ENCODE measurements at places on chromosomes 4 and X. TPM values are rescaled to one million over a fixed set of nuclear protein-coding genes. Genes with fewer than 3 reads are reported as not detected.

EDA2R gene
- total RNA-seq = 2.5 TPM

DNA sequence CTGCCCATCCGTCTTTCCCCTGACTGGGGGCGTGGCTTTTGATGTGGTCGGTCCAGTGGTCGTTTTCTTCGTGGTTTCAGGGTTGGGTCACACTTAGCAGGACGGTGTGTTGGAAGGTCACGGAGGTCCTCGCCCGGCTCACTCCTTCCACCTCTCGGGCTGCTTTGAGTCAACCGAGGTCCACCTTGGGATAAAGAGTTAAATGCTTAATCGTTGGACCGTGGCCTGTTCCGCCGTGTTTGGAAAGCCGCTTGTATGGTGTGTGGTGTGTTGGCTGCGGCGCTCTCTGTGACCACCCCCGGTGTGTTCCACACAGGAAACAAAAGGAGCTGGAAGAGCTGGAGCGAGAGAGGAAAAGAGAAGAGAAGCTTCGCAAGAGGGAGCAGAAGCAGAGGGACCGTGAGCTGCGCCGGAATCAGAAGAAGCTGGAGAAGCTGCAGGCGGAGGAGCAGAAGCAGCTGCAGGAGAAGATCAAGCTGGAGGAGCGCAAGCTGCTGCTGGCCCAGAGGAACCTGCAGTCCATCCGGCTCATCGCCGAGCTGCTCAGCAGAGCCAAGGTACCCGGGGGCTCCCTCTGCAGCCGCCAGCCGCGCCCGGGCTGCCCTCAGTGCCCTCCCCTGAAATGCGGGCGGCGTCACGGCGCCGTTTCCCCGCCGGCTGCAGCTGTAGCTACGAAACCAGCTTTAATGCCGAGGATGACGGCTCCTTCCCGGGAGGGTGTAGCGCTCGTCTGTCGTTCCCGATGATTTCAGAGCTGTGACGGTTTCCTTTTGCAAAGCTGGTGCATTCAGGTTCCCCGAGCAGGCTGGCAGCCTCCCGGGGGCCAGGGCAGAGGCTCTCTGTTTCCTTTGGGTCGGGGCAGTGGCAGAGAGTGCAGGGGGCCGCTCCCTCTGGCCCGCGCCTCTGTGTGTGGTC is 7.7 kb downstream of the AKAP17A start:
- no peak for DNase-seq
- peaks cover under 1% of the 10 kb centered on the region for H3K4me1 ChIP-seq
- no peak overlapping the region for H3K27ac ChIP-seq
- H3K36me3 ChIP-seq = peaks cover 85% of the 10 kb centered on the region
- H3K27me3 ChIP-seq = no peaks in the 10 kb centered on the region

- H3K27me3 ChIP-seq = no peaks in the 10 kb centered on the region
- H3K36me3 ChIP-seq = no peaks in the 10 kb centered on the region
- no peak overlapping the region for H3K4me3 ChIP-seq
- no peak for DNase-seq
- H3K27ac ChIP-seq = no peak overlapping the region
Measured at GRCh38 chr4:123168812-123169211, 227.8 kb upstream of the SPRY1 start.

EPHA5 gene
- total RNA-seq = not detected

GRCh38 chr4:18722748-18723191 is 701.2 kb upstream of the LCORL start:
- no peak overlapping the region for H3K4me3 ChIP-seq
- no peak for DNase-seq
- no peaks in the 10 kb centered on the region for H3K4me1 ChIP-seq
- no peak overlapping the region for H3K27ac ChIP-seq
- H3K36me3 ChIP-seq = no peaks in the 10 kb centered on the region
- no peaks in the 10 kb centered on the region for H3K27me3 ChIP-seq

DNA sequence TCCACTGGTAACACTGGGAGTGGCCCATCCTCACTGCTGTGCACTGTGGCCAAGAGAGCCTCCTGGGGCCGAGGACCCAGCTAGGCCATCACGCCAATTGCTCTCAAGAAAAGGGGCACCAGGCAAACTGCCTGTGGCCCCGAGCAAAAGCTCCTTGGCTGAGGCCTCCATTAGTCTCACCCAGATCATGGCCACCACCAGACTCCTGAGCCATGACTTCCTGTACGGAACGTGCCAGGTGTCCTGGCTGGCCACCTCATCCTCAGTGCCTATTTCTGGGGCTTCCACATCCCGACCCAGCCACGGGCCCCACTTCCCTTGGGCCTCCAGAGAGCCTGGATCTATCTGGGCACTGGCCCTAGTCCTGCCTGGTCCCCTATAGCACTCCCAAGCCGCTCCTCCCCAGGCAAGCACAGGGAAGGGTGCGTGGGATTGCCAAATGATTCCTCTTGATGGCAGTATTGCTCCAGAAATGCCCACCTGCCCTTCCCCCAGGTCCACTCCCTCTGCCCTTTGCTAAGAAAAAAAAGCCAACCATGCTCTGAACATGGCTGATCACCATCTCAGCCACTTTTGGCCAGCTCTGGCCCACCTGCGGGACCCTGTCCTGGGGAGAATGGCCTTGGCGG is 212.6 kb upstream of the AGTR2 start:
- H3K4me3 ChIP-seq = no peak overlapping the region
- H3K27ac ChIP-seq = no peak overlapping the region
- no peaks in the 10 kb centered on the region for H3K36me3 ChIP-seq
- no peaks in the 10 kb centered on the region for H3K27me3 ChIP-seq
- DNase-seq = no peak
- H3K4me1 ChIP-seq = no peaks in the 10 kb centered on the region

LAMTOR3 gene
- 46.0 TPM for total RNA-seq

DNA sequence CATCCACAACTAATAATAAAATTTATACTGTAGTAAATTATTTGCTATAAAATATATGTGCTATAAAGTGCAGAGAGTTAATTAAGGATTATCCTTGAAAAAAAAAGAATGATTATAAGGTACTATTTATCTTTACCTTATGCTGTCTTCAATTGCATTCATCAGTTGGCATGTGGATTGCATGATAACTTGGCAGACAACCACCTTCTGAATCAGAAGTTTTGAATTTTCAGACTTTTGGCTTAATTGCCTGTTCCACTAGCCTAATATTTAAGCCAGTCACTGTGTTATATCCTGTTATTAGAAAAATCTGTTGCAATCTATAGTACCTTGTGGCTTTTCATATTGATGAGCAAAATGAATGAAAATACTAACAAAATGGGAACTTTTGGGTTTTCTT is 1040.3 kb upstream of the PCDH10 start:
- no peak for DNase-seq
- no peaks in the 10 kb centered on the region for H3K27me3 ChIP-seq
- no peak overlapping the region for H3K4me3 ChIP-seq
- no peak overlapping the region for H3K27ac ChIP-seq
- no peaks in the 10 kb centered on the region for H3K36me3 ChIP-seq

RAB9B gene
- total RNA-seq = 0.84 TPM

FBXW7 gene
- total RNA-seq = 48.2 TPM

CYSLTR1 gene
- 3.5 TPM for total RNA-seq

GRCh38 chr4:145619639-145619996 is 433 bp downstream of the MMAA start:
- DNase-seq = no peak
- no peaks in the 10 kb centered on the region for H3K36me3 ChIP-seq
- H3K27me3 ChIP-seq = no peaks in the 10 kb centered on the region
- H3K27ac ChIP-seq = peak overlapping the region; percentile 95

- no peak overlapping the region for H3K27ac ChIP-seq
- DNase-seq = no peak
- no peak overlapping the region for H3K4me3 ChIP-seq
Measured at GRCh38 chrX:54288277-54288676, 69.6 kb downstream of the WNK3 start.

DNA sequence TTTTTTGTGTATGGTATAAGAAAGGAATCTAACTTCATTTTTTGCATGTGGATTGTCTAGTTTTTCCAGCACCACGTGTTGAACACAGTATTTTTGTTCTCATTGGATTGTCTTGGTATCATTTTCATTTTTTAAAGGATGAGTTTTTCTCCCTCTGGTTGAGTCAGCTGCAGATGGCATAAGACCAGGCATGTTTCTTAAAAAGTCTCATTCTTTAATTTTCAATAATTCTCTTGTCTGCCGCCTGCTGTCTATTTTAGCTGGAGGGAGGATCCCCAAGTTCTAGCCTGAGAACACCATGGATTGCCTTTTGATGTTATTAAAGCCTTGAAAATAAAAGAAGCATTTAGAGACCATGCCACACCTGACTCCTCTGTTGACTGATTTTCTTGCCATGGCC is 263.8 kb downstream of the ARHGAP24 start:
- no peak for DNase-seq
- H3K4me1 ChIP-seq = peaks cover 3% of the 10 kb centered on the region
- H3K27ac ChIP-seq = no peak overlapping the region
- no peak overlapping the region for H3K4me3 ChIP-seq
- H3K36me3 ChIP-seq = no peaks in the 10 kb centered on the region
- H3K27me3 ChIP-seq = no peaks in the 10 kb centered on the region

- peaks cover 2% of the 10 kb centered on the region for H3K36me3 ChIP-seq
- H3K27me3 ChIP-seq = no peaks in the 10 kb centered on the region
- no peak overlapping the region for H3K4me3 ChIP-seq
- H3K27ac ChIP-seq = no peak overlapping the region
Measured at GRCh38 chr4:169566021-169566818, 46.2 kb downstream of the NEK1 start.

DNA sequence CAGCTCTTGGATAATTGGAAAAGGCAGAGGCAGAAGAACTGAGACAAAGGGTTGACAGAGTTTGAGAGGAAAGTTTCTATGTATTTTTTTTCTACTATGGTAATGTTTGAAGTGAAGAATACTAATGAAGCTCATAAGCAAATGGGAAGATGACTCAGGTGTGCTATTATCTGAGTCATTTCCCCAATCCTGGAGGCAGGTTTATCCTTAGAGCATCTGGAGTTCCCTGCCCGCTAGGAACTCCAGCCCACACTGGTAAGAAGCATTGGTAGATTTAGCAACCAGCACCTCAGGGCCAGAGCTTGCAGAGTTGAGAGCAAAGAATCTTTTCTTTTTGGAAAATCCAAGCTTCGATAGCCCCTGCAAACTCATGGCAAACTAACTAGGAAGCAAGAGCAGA is 55.2 kb downstream of the DOCK11 start:
- no peak for DNase-seq
- H3K27me3 ChIP-seq = no peaks in the 10 kb centered on the region
- H3K4me3 ChIP-seq = no peak overlapping the region
- no peaks in the 10 kb centered on the region for H3K4me1 ChIP-seq

Measured in upper lobe of left lung (tissue), 6 donors.